ENCODE measurements at places on chromosomes 12 and 14.

GRCh38 chr12:71605039-71605438, 58.6 kb downstream of the ZFC3H1 start:
- no peak for DNase-seq

GRCh38 chr12:66768293-66768692, 89.4 kb upstream of the GRIP1 start:
- DNase-seq, result no peak

DNA sequence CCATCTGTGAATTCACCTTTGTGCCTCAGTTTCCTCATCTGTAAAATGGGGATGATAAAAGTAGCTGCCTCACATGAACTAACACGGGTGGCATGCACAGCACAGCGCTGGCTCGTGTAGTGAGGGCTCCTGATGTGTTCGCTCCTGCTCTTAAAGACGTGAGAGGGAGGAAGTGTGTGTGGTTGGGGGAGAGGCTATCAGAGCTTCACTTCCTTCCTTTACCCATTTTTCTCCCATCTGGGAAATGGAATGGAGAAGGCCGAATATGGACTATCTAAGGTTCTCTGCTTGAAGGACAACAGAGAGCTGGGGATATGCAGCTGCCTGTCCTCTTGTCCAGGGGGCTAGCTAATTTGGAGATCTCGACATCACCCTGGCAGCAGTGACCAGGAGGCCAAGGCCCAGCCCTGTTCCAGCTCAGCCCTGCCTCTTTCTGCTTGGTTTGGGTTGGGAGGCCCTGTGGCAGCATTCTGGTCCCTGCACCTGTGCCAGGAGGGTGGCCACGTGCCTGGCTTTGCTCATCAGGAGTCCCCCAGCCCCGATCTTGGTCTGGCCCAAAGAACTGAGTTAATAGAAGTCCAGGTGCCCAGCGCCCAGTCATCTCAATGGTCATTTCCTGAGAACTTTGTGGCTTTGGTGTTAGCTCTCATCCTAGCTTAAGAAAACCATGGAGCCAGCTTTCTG, 44.5 kb upstream of the ESRRB start:
- DNase-seq, result no peak

DNA sequence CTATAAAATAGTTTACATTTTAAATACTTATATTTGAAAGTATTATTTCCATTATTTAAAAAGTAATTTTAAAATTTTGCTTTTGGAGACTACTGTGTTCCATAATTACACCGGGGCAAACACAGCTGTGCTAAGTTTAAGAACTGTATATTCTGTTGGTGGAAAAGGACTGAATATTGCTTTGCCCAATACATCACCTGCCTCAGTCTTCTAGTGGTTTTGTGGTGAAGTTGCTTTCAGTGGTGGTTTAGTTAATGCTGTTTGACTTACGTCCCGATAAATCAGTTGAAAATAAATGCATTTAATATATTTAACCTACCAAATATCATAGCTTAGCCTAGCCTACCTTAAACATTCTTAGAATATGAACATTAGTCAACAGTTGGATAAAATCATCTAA, 23.4 kb downstream of the FBXO34 start:
- DNase-seq, result no peak

GRCh38 chr12:45670346-45671065, 59.0 kb upstream of the ARID2 start:
- no peak for DNase-seq

DNA sequence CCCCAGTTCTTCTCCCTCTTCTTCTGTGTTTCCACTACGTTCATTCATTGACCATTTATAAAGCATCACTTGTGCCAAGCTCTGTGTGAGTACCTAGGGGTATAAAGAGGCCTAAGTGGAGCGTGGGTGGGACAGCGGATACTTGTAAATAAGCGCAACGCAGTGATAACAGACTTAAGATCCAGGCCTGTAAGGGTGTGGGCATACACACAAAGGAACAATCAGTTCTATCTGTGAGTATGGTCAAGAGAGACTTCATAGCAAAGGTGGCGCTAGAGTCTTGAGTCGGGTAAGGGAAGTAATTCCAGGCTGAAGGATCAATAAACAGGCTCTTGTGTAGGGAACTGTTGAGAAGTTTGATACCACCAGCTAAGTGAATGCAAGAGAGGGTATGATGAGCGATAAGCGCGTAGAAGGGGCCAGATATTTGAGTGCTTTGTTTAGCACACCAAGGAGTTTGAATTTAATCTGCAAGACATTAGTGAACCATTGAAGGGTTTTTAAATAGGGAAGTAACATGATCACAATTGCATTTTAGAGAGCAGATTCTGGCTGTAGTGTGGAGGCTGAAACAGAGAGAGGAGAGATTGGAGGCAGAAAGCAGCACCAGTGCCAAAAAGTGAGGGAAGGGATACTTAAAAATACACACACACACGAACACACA, 1.0 kb upstream of the GXYLT1 start:
- DNase-seq, result no peak

GRCh38 chr12:88258396-88258795, 116.3 kb downstream of the TMTC3 start:
- DNase-seq, result no peak

- DNase-seq, result no peak
Observed at GRCh38 chr12:127810041-127810440, 456.9 kb upstream of the TMEM132C start.

DNA sequence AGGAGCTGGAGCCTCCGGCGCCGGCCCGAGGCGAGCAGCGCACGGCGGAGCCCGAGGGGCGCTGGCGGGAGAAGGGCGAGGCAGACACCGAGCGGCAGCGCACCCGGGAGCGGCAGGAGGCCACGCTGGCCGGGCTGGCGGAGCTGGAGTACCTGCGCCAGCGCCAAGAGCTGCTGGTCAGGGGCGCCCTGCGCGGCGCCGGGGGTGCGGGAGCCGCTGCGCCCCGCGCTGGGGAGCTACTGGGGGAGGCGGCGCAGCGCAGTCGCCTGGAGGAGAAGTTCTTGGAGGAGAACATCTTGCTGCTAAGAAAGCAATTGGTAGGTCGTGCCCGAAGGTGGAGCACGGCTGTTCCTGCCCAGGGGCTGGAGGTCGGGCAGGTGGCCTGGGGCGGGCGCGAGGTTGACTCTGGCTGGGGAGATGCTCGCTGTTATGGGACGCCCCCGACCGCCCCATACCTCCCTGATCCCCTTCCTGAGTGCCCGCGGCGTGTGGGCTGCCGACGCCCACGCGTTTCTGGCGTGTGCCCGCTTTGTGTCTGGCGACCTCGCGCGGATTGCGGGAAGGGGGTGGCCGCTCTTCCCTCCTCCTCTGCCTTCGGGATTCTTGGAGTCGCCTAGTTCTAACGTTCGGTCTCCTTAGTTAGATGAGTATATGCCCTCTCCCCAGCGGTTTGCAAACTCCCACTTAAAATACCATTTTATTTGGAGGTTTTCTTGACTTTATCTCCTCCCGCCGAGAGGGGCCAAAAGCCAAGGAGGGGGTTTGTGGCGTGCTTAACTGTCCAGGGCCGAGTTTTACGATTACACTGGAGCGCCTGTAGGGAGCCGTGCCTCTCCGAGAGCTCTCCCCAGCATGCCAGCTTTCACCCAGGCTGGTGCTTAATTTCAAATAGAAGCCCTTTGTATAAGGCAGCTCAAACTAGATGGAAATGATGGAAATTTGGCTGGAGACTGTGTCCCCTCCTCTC, 752 bp downstream of the DACT1 start:
- no peak for DNase-seq

DNA sequence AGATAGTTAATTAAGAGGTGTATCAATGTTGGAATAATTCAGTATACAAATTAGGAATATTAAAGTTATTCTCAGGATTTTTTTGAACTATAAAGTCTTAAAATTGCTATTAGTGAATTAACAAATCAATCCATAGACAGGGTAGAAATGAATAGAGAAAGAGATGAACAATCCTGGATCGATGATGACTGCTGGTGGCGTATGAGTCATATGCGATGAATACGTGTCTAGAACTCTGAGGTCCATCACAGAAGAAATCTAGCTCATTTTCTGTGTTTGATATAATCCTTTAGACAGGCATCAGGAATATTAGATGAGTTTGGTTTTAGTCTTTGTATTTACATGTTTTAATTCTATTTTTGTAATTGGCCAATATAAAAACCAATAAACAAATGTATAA, 85.4 kb upstream of the RTL1 start:
- no peak for DNase-seq

GRCh38 chr12:66197495-66197921, 8.5 kb downstream of the IRAK3 start:
- no peak for DNase-seq

GRCh38 chr14:93745603-93746273, 42.5 kb downstream of the PRIMA1 start:
- no peak for DNase-seq

DNA sequence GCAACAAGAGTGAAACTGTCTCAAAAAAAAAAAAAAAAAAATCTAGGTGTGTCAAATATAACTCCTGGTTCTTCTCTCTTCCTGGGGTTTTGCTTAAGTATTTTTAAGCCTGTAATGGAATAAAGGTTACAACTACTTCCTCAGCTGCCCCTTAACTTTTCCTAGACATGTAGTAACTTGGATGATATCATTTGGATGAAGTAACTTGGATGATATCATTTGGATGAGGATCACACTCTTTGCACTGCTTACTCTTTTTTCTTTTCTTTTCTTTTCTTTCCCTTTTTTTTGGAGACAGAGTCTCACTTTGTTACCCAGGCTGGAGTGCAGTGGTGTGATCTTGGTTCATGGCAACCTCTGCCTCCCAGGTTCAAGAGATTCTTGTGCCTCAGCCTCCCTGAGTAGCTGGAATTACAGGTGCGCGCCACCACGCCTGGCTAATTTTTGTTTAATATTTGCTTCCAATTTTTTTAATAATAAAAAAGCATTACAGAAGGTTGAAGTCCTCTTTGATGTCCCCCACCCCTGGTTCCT, 775 bp upstream of the FAM186A start:
- DNase-seq, result no peak

DNA sequence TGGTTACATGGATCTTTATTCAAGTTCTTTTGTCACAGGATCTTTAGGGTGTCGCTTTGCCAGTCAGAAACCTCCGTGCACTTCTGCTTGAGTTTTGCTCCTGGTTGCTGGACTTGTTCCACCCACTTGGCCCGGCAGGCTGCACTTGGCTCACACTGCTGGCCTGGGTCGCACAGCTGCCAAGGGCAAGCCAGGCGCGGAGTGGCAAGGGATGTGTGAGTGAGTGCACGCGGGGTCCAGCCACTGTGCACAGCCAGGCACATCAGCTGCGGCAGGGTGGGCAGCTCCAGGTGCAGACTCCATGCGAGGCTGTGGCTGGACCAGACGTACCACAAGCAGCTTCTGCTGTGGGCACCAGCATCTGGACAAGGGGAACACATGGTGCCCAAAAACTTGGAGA, 76.6 kb downstream of the DERA start:
- no peak for DNase-seq

- DNase-seq, result no peak
Observed at GRCh38 chr12:89256060-89256459, 96.2 kb downstream of the DUSP6 start.

GRCh38 chr14:104184506-104184905, 46.1 kb downstream of the KIF26A start:
- DNase-seq, result no peak

DNA sequence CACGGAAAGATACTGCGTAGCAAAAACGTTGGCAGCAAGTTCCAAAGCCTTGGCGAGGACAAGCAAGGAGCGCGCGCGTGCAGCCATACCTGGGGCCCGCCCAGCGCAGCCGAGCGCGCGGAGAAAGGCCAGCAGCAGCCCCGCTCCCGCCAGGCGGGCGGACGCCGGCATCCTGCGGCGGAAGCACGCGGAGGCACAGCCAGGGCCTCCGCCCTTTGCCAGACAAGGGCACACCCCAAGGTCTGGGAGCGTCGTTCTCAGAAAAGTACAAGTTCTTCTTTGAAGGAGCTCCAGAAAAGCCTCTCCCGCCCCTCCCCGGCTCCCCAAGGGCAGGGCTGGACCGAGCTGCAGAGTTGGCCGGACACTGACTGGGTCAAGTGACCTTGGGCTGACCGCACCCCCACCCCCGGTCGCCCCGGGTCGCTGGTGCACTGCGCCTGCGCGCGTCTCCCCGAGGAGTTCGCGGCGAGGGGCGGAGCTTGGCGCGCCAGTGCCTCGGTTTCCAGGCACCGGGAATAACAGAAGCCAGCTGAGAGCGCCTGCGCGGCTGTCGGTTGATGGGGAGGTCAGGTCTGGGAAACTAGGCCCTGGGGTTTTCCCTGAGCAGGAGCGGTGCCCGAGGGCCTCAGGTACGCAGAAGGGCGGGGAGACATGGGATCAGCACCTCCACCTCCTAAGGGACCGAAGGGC, at the start of gene ZC2HC1C:
TSS of gene ZC2HC1C (plus strand) at position 521 of the 690 bp plus-strand sequence. CDS start 933 bp downstream, outside the sequence.
- no peak for DNase-seq

DNA sequence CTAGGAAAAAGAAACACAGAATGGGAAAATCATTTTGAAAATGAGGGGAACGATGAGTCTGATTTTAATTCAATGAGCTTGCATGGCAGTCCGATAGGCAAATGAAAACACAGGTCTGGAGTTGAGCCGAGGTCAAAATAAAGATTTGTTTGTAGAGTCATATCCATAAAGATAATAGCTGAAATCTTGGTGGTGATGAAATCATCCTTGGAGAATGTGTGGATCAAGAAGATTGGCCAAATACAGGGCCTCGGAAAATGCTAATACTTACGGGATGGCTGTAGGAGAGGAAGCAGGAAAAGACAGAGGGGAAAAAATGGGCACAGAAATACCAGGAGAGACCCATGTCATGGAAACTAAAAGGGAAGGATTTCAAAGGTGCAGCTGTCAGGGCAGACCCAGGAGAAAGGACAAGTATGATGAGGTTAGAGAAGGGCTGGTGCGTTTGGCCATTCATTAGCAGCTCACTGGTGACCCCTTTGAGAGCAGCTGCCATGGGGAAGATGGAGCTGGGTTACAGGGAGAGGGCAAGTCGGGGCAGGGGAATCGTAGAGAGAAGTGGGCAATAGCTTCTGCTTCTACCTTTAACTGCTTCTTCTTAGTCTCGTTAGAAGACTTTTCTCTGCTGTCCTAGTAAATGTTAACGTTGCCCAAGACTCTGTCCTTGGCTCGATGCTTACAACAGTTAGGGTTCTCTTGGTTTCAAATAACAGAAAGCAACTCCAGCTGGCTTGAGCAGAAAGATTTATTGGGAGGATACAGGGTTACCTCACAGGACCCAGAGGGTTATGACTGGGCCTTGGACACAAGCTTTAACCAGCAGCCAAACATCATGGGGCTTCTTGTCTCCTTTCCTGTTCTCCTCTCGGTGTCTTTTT, 161.8 kb downstream of the EFCAB11 start:
- DNase-seq, result no peak
